Fibroblast of skin of left biceps (primary cell): ENCODE measurements at places on chromosomes 4 and X.

- no peak for DNase-seq
Observed at GRCh38 chr4:84622959-84623358, 40.0 kb downstream of the CDS1 start.

DNA sequence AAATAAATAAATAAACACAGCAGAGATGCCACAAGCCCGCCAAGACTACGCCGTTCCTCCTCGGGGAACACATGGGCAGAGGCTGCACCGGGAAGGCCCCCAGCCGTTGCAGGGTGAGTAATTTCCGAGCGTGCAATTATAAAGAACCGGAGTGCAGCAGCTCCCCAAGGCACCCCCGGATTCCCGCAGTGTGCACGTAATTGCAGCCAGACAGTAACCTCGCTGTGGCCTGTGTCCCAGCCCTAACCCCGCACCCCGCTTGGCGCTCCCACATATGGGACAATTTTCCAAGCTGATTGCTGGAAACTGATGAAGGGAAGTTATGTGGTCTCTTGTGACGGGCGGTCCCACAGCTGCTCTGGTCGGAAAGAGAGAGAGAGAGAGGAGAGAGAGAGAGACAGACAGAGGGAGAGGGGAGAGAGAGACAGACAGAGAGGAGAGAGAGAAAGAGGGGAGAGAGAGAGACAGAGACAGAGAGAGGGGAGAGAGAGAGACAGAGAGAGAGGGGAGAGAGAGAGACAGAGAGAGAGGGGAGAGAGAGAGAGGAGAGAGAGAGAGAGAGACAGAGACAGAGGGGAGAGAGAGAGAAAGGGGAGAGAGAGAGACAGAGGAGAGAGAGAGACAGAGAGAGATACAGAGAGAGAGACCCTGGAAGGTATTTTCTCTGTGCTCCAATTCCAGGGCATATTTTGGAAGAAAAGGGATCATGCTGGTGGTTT, 275.4 kb downstream of the SHOX start:
- DNase-seq = no peak

DNA sequence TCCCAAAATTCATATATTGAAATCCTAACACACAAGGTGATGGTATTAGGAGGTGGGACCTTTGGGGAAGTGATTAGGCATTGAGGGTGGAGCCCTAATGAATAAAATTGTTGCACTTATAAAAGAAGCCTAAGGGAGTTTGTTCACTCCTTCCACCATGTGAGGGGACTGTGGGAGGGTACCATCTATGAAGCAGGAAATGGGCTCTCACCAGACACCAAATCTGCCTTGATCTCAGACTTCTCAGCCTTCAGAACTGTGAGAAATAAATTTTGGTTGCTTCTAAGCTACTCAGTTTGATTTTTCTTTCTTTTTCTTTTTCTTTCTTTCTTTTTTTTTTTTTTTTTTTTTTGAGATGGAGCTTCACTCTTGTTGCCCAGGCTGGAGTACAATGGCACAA, 116.2 kb upstream of the GPC3 start:
- no peak for DNase-seq

- DNase-seq = no peak
Observed at GRCh38 chrX:117936118-117936517, 180.5 kb downstream of the KLHL13 start.

- no peak for DNase-seq
Observed at GRCh38 chrX:119887721-119888425, 7.8 kb upstream of the AKAP14 start.

DNA sequence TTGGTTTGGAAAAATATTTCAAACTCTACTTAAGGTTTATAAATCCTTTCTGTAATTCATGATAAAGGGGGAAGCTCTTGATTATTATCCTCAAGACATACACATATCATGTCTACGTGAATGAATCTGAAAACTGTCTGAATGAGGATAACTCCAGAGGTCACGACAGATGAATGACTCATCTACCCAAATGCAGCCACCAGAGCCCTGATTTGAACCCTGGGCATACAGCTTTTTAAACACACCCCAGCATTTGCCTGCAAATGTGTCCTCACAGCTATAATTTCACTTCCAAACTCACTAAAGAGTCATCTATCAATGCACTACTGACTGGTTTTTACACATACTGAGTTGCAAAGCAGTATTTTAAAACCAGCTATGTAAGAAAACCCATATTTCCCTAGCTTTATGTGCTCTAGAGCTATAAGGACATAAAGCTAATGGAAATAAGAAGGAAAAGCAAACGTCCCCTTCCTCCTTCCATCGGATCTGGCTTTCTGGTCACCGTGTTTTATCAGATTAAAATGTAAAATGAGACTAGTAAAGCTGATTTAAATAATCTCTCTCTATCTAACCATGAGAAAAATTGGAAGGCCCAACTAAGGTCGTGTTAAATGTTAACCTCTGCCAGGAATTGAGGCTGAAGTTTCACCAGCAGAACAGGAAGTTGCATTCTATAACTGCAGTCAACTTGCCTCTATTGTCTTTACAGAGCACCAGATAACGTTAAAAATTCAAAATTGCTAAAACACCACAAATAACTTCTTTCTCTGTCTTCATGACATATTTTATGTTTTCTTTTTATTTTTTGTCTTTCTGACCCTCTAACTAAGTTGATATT, 63.1 kb upstream of the SPP1 start:
- DNase-seq = no peak

- DNase-seq = no peak
Observed at GRCh38 chr4:10024303-10024702, 3.0 kb upstream of the SLC2A9 start.

DNA sequence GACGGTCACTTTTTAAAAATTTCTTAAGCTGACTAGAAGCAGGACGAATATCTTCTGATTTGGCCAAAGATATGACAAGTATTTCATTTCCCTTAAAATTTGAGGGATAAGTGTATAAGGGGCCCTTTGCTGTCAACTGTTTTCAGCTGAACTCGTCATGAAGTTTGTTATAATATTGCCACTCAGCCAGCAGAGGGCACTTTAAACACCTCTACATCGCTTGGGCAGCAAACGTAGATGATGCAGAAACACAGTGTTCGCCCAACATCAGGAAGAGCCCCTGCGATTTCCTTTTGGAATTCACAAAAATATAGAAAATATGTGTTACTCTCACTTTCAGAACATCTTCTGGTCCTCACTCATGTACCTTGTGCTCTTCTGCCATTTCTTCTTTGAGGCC, 435.7 kb upstream of the FMR1 start:
- DNase-seq = no peak
